ENCODE measurements at places on chromosomes 12 and 14. TPM values are rescaled to one million over a fixed set of nuclear protein-coding genes. Genes with fewer than 3 reads are reported as not detected.
A peak's percentile ranks its signal among the peaks of the same experiment; 100 is the strongest.

The TAS2R13 gene
- total RNA-seq = 0.29 TPM

The IFNG-AS1 gene
- total RNA-seq = not detected

The EPYC gene
- not detected for total RNA-seq

The DBX2 gene
- total RNA-seq = not detected

DNA sequence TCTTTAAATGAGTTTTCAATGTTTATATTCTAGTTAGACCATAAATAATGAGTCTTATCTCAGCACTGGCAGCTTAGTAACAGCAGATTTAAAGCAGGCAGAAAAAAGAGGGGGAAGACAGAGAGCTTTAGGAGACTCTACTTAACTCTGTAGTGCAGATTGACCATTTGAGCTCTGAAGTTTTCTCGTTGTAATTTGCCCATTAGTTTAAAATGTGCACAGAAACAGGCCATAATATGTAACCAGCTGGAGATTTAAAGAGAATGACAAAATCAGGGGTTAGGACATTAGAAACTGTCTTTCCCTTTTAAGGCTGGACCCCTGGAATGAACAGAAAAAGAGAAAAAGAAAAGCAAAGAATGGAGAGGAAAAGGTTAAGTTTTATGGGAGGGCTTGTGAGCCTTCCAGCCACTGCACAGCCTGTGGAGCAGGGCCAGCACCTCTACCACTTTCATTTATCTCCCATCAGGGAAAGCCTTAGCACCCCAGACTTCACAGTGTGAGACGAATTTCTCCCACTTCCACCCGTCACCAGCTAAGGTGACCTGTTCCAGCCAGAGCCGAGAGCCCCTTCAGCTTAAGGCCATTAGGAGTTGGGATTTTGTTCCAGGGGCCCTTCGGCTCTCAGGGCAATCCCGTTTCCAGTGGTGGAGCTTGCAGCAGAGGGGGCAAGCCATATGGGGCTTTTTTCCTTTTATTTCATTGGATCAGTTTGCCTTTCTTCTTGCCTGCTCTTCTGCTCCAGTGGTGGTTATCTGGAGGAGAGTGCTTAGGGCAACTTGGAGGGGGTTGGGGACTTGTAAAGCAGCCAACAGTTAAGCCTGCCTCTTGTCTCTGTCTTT, 8.0 kb downstream of the IL22 start:
- no peak for DNase-seq

DNA sequence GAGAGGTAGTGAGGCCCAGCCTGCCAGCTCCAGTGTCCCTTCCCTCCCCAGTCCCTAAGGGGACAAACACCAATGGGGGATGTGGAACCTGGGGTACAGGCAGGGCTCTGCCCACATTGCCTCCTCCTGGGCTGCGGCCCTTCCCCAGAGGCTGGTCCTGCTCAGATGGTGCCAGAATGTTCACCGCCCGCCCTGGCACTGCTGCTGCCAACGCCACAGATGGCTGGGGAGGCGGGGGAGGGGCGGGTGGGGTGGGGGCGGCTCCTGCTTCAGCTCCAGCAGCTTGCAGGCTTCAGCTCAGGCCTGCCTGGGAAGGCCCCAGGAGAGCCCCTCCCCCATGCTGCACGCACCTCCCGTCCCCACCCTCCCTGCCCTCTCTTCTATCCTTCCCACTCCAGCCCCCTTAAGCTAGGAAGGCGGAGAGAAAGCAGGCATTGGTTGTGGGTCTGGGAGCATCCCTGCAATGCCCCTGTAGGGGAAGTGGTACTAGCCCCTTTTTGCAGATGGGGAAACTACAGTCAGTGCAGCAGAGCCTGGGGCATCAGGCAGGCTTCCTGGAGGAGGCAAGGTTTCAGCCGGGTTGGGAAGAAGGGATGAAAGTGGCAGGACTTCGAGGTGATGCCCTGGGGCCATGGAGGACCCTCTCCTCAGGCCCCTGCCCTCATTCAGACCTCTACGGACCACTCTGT, 2.0 kb upstream of the BEGAIN start:
- DNase-seq = no peak

GRCh38 chr12:22799503-22799902, 174.5 kb downstream of the ETNK1 start:
- DNase-seq = no peak

- peak; percentile 9 for DNase-seq
These were observed 74.3 kb downstream of the LMO3 start for GRCh38 chr12:16531621-16532020.

DNA sequence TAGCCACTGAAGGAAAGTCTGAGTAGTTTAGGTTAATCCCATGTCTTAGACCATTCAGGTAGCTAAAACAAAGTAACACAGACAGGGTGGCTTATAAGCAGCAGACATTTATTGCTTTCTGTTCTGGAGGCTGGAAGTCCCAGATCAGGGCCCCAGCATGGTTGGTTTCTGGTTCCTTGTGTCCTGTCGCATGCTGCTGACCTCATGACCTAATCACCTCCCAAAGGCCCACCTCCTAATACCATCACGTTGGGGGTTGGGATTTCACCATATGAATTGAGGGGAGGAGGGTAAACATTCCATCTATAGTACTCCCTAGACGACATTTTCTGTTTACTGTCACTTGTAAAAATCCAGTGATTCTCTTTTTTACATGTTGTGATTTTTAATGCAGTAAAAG, 148.6 kb downstream of the FBXL14 start:
- DNase-seq = no peak

The POTEG gene
- total RNA-seq = 0.45 TPM

DNA sequence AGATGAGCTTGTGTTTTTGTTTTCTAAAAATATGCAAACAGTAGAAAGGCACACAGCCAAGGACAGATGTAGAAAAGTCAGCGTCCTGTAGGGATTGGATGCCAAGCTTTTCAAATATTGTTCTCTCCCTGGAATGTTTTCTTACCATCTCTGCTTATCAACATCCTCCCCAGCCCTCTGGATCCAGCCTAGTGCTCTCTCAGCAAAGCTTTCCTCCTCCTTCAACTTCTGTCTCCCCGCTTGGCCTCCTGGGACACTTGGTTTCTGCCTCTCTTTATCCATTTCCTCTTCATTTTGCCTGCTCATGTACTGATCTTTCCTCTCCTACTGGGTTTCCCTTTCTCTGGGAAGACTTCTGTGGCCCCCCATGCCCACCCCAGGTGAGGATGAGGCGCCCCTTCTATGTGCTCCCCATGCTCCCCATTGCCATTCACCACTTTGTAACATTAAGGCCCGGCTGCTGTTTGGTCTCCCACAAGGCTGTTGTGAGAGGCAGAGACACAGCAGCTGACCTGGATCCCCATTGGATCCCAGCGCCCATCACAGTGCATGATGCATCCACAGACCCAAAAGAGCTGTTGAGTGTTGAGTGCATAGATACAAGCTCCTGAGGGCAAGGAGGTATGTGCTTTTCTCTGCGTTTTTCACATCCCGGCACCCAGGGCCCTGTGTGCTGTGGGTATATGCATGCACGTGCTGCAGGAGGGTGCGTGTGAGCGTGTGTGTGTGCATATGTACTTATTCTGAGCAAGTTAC, 38.2 kb downstream of the EVL start:
- no peak for DNase-seq

The OVCH1 gene
- total RNA-seq = not detected

DNA sequence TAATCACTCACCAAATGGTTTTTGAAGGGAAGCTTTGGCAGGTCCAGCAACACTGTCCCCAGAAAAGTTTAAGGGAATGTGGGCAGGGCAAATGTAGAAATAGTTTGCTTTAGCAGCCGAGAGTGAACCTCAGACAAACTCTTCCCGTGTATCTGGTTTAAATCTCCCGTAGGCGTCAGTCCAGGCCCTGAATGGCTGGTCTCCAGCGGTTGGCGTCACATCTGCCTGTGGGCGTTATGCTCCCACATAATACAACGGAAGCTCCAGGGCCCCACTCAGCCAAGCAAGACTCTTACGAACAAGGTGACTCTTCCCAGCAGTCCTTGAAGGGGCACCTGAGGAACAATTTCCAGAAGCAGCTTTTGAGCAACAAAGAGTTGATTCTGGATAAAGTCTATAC, 942 bp downstream of the ZC2HC1C start:
- DNase-seq = no peak

The CLEC9A gene
- total RNA-seq = not detected

DNA sequence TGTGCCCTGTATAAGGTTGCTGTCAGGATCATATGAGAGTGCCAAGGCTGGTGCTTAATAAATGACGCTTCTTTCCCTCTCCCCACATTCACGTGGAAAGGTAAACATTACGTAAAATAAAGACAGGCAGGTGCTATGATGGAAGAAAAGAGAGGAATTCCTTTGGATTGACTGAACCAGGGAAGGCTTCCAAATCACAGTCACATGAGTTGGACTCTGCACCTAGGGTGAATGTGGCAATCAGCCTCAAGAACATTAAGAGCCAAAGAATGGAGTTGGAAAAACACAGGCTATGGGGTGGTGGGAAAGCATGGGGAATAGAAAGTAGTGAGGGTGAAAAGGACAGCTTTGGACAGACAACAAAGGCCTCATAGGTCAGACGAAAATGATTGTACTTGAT, 473.1 kb downstream of the VRK1 start:
- no peak for DNase-seq

The SSTR1 gene
- total RNA-seq = not detected

The SLC7A8 gene
- total RNA-seq = 0.91 TPM

GRCh38 chr14:77045238-77046162, 17.0 kb upstream of the IRF2BPL start:
- no peak for DNase-seq

- no peak for DNase-seq
These were observed 597 bp upstream of the DYNC1H1 start for GRCh38 chr14:101963656-101964296.

DNA sequence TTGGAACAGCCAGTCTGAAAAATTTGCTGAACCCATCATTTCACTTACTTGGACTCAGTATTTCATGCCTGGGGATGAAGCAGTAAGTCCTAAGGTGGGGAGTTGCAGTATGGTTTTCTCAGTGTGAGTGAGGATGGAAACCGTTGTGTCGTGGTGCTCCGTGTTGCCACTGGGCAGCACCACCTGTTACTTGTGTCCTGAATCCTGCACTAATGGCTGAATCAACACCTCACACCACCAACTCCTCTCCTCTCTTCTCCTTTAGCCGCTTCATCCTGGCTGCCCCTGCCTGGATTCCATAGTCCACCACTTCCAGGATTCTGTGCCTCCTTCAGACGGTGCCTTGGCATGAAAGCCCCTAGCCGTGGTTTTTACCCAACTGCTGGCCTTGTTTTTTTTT, 3.0 kb upstream of the EP400 start:
- DNase-seq = no peak

DNA sequence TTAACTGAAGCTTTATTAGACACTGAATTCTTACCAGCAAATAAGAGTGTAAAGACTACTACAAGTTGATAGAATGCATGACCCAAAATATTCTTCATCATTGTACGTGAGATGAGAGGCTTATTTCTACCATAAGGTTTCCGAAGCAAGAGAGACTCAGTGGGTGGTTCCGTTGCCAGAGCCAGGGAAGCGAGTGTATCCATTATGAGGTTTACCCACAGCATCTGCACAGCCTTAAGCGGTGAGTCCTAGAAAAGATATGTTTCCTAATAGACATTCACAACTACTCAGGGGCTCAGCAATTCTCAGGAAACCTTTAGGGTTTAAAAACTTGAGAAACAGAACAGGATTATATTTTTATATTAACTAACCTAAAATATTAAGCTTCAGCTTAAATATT, 77.8 kb upstream of the POC1B start:
- no peak for DNase-seq

DNA sequence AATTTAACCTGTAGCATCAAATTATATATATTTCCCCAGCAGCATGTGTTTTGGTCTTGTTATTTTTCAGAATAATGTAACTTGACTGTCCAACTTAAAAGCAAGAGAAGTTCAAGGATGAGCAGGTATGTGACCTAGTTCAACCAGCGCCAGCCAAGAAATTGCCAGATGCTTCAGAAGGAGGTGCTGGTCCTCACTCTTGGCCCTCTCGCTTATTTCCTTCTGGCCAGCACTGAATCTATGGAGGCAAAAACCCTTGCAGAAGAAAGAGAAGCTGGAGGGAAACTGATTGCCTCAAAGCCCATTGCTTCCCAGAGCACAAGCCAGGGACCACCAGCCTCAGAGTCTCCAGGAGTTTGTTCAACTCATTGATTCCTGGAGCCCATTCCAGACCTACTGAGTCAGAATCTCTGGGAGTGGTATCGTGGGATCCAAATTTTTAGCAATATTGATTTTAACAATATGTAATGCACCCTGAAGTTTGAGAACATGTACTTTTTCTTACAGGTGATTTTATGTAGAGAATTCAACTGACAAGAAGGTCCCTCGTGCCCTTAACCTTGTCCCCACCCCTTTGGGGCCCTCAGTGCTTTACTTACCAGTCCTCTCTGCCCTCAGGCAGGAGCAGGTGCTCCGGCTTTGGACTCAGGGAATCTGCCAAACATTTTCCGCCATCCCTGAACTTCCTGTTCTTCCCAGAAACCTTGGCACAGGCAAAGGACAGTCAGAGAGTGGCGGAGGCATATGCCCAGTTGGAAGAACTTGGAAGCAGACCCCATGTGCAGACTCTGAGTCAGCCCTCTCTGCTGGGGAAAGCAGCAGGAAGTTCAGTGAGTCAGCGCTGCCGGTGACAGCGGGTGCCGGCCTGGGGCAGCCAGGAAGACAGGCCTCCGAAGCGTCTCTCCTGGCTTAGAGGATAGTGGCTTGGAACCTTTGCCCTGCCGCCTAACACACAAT, 10.4 kb downstream of the BEST3 start:
- DNase-seq = peak; percentile 98

- no peak for DNase-seq
These were observed 115.0 kb downstream of the EMP1 start for GRCh38 chr12:13311551-13311950.

GRCh38 chr12:53749986-53750811, 1.6 kb downstream of the CISTR start:
- DNase-seq = no peak

DNA sequence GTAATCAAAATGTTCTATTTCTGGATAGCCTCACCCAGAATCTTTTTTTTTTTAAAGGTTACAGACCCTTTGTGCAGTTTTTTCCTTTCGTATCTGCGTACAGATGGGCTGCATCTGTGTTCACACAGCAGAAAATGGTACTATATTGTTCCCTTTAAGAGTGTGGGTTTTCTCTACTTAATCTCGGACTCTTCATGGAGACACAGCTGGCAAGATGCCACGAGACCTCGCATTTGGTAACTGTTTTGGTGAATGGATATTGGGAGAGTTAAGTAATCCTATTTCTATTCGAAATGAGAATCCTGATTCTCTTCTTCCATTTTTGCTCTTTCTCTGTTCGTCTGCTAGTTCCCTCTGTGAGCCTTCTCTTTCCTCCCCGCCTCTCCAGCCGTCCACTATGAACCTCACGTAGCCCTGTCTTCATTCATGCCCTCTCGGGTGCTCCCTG, 85.7 kb downstream of the SAMD4A start:
- DNase-seq = peak; percentile 68

All from Daoy (cell line).